ENCODE measurements at places on chromosomes 7 and 10. TPM values are rescaled to one million over a fixed set of nuclear protein-coding genes. Genes with fewer than 3 reads are reported as not detected.

GRCh38 chr7:47704936-47705335 lies 123.0 kb upstream of the TNS3 start:
- peaks cover 19% of the 10 kb centered on the region for H3K4me1 ChIP-seq
- DNase-seq, result no peak
- no peak overlapping the region for H3K4me3 ChIP-seq
- H3K36me3 ChIP-seq, result no peaks in the 10 kb centered on the region
- no peak overlapping the region for H3K27ac ChIP-seq

The MKX gene
- 24.9 TPM for total RNA-seq

DNA sequence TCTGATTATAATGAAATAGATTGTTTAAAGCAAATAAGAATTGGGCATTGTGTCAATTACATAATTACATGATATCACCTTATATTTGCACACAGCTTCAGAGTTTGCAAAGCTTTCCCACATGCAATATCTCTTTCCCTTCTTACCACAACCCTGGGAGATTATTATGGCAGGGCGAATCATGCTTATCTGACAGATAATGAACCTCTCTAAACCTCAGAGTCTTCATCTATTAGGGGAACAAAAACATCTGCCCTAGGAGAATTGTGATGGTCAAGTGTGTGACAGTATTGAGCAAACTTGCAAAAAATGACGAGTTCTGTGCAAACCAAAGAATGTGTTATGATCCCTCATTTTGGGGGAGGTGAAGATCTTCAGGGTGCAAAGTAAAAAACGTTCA lies 90.0 kb downstream of the MYOF start:
- no peaks in the 10 kb centered on the region for H3K27me3 ChIP-seq
- H3K4me3 ChIP-seq, result no peak overlapping the region
- H3K36me3 ChIP-seq, result no peaks in the 10 kb centered on the region
- no peak overlapping the region for H3K27ac ChIP-seq

GRCh38 chr7:73850781-73851207 lies 8.5 kb upstream of the METTL27 start:
- no peaks in the 10 kb centered on the region for H3K36me3 ChIP-seq
- no peak overlapping the region for H3K4me3 ChIP-seq
- H3K27ac ChIP-seq, result peak overlapping the region; percentile 59
- no peaks in the 10 kb centered on the region for H3K27me3 ChIP-seq

- no peaks in the 10 kb centered on the region for H3K27me3 ChIP-seq
- DNase-seq, result no peak
- H3K4me1 ChIP-seq, result peaks cover 45% of the 10 kb centered on the region
- H3K4me3 ChIP-seq, result no peak overlapping the region
These were observed 36.9 kb upstream of the AQP1 start for GRCh38 chr7:30874656-30875302.

DNA sequence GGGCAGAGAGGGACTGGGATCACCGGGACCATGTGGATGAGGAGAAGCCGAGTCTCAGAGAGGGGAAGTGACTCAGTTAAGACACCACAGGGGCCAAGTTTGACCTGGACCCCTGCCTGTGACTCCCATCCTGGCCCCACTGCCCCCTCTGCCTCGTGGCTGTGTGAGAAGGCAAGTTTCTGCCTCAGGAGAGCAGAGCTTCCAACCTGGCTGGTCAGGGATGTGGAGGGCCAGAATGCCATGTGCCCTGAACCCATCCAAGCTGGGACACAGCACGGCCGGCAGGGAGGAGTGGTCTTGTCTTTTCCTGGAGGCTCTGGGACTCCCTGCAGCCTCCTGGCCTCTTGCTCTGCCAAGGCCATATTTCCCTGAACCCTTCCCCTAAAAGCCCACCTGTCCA lies 19.5 kb downstream of the WDFY4 start:
- no peak overlapping the region for H3K4me3 ChIP-seq
- H3K4me1 ChIP-seq, result no peaks in the 10 kb centered on the region
- no peak overlapping the region for H3K27ac ChIP-seq
- DNase-seq, result no peak
- H3K36me3 ChIP-seq, result no peaks in the 10 kb centered on the region

DNA sequence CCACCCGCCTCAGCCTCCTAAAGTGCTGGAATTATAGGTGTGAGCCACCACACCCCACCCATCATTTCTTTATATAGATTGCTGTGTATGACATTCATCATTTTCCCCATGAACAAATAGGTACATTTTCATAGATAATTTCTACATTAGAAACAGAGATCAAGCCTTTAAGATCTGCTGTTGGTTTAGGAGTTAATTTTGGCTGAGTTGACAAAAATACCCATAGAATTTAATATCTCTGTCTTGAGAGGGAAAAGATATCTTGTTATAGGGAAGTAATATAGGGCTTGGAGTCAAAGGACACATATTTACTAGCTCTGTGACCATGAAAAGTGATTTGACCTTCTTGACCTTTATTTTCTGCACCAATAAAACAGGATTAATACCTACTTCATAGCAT lies 51.8 kb downstream of the LRMDA start:
- H3K4me3 ChIP-seq, result no peak overlapping the region
- no peak for DNase-seq
- H3K27me3 ChIP-seq, result no peaks in the 10 kb centered on the region
- no peak overlapping the region for H3K27ac ChIP-seq
- no peaks in the 10 kb centered on the region for H3K36me3 ChIP-seq
- H3K4me1 ChIP-seq, result no peaks in the 10 kb centered on the region

The HMX2 gene
- total RNA-seq, result not detected

The NOS3 gene
- 3.7 TPM for total RNA-seq

All from esophagus muscularis mucosa (tissue), 4 donors.